Hippocampal formation (tissue), 2 donors: ENCODE measurements at places on chromosomes 13 and 19.

- DNase-seq = no peak
Measured at GRCh38 chr19:1744822-1745563, 8.3 kb upstream of the ONECUT3 start.

DNA sequence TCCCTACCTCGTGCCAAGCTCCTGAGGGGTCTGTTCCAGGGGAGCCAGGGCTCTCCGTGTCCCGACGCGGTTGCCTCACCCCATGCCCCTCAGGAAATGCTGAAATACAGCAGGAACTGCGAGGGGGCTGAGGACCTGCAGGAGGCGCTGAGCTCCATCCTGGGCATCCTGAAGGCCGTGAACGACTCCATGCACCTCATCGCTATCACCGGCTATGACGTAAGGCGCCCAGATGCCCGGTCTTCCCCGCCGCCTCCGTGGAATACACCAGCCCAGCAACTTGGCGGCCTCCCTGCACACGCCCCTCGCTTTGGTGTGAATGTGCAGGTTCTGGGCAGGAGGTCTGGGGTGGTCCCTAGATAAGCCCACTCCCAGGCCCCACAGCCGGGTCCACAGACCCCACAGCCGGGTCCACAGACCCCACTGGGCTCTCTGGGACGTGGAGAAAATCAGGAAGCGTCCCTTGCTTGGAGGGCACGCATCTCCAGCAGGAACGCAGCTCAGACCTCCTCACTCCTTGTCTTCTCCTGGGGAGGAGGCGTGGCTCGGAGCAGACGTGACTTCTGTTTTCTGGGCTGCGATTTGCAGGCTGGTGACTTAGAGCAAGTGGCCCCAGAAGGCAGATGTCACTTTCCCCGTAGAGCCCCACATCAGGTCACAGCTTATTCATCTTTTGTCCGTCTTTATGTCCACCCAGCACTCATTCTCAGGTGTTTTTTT is 19.4 kb upstream of the F7 start:
- DNase-seq = no peak

GRCh38 chr19:3721131-3721886 is 13.1 kb downstream of the TJP3 start:
- no peak for DNase-seq

DNA sequence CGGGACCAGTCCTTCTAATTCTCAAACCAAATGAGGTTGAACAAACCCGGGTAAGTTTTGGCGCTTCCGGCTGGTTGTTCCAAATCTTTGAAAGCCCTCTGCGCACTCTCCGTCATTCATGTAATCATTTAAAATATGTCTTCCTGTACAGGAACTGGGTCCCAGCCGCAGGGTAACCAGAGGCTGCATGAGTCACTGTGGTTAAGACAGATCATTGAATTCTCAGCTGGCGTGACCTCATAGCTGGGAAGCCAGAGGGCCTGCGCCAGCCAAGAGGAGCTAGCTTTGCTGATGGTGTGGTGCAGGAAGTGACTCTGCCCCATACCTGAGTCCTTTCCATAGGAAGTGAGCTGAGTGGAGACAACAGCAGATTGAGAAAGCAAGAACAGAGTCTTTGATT is 135.2 kb downstream of the TSHZ3 start:
- no peak for DNase-seq
